Smooth muscle cell of trachea (primary cell): ENCODE measurements at places on chromosomes 1 and 21. TPM values are rescaled to one million over a fixed set of nuclear protein-coding genes. Genes with fewer than 3 reads are reported as not detected.

Gene TCHHL1
- not detected in 2 replicates for total RNA-seq

Gene CZIB
- 55.7 and 74.3 TPM in 2 replicates for total RNA-seq

Gene CLDN17
- total RNA-seq: not detected in 2 replicates

Gene DCST1
- total RNA-seq: not detected in 2 replicates

Gene ERVH48-1
- not detected in 2 replicates for total RNA-seq

Gene PRAMEF9
- total RNA-seq: not detected in 2 replicates

Gene TSPAN1
- not detected in 2 replicates for total RNA-seq

Gene DUSP10
- total RNA-seq: 22.7 and 85.5 TPM in 2 replicates

Gene WNT2B
- total RNA-seq: 3.2 and 9.9 TPM in 2 replicates

Gene C1orf87
- total RNA-seq: 0.15 TPM in 1 of 2 replicates, not detected in the other

Gene NUDT4B
- 8.3 and 17.0 TPM in 2 replicates for total RNA-seq

Gene PEF1
- total RNA-seq: 73.9 and 85.7 TPM in 2 replicates

Gene GBP7
- total RNA-seq: not detected in 2 replicates

Gene S1PR1
- total RNA-seq: 20.8 and 22.0 TPM in 2 replicates

Gene SLC25A34
- total RNA-seq: 0.58 and 2.6 TPM in 2 replicates

Gene C1orf226
- 0.17 and 0.29 TPM in 2 replicates for total RNA-seq

Gene MYOG
- total RNA-seq: not detected in 2 replicates

Gene VWA1
- total RNA-seq: 5.2 and 9.6 TPM in 2 replicates

Gene SLC9C2
- not detected in 2 replicates for total RNA-seq

Gene GNG12
- 143 and 166 TPM in 2 replicates for total RNA-seq

Gene TMEM240
- 4.5 and 5.5 TPM in 2 replicates for total RNA-seq

Gene OR2T5
- not detected in 2 replicates for total RNA-seq

Gene TTLL7
- 18.7 and 31.6 TPM in 2 replicates for total RNA-seq

Gene KRTAP10-4
- not detected in 2 replicates for total RNA-seq

Gene DHRS3
- total RNA-seq: 52.5 and 174 TPM in 2 replicates

Gene FCRL1
- total RNA-seq: not detected in 2 replicates

Gene SFN
- 0.17 and 1.6 TPM in 2 replicates for total RNA-seq

Gene C1orf94
- total RNA-seq: not detected in 2 replicates

Gene GPR153
- total RNA-seq: 6.4 and 26.5 TPM in 2 replicates

Gene LCE2C
- total RNA-seq: not detected in 2 replicates

Gene BTBD8
- 6.7 and 8.1 TPM in 2 replicates for total RNA-seq

Gene MRAP
- total RNA-seq: 0.17 TPM in 1 of 2 replicates, not detected in the other

Gene OLFML3
- total RNA-seq: 139 and 144 TPM in 2 replicates

Gene PYGO2
- 12.4 and 16.9 TPM in 2 replicates for total RNA-seq

Gene OR2L5
- not detected in 2 replicates for total RNA-seq

Gene FCGR3B
- not detected in 2 replicates for total RNA-seq

Gene IFI44L
- total RNA-seq: 7.6 and 9.0 TPM in 2 replicates

Gene EPS8L3
- total RNA-seq: not detected in 2 replicates

Gene C1QTNF12
- 2.5 and 5.1 TPM in 2 replicates for total RNA-seq

Gene CFHR2
- not detected in 2 replicates for total RNA-seq

Gene NOS1AP
- total RNA-seq: under 0.01 and 0.29 TPM in 2 replicates

Gene NBPF4
- total RNA-seq: not detected in 2 replicates

Gene FAM131C
- 0.15 and 0.50 TPM in 2 replicates for total RNA-seq

Gene GBP6
- total RNA-seq: under 0.01 and 0.15 TPM in 2 replicates

Gene DNASE2B
- total RNA-seq: not detected in 2 replicates
